NCI-H1105 (cell line): ENCODE measurements at places on chromosomes 1 and 21.

- no peak for DNase-seq
These were observed 615.5 kb upstream of the ADAMTS5 start for GRCh38 chr21:27582246-27582947.

GRCh38 chr1:88327391-88328267, 356.4 kb upstream of the PKN2 start:
- no peak for DNase-seq

DNA sequence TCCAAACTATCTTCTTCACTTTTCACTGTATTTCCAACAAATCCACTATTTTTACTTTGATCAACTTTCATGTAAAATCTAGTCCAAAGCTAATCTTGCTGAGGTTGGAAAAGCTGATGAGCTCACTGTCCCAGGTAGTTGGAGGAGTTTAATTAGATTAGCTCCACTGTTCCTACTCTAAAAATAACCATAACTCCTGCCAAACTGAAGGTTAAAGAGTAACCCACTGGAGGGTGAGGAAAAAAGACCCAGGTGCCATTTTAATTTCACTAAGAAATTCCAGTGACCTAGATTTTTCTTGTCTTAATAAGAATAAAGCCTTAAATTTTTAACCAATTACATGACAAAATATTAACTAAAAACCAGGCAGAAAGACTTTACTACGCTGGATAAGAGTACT, 15.3 kb downstream of the DCAF8 start:
- no peak for DNase-seq

DNA sequence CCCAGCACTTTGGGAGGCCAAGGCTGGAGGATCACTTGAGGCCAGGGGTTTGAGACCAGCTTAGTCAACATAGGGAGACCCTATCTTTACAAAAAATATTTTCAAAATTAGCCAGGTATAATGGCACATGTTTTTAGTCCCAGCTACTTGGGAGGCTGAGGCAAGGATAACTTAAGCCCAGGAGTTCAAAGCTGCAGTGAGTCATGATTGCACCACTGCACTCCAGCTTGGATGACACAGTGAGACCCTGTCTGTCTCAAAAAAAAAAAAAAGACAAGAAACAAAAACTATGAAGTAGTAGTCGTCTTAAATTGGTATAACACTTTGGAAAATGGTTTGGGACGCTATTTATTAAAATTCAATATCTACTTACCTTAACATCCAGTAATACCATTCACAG, 7.7 kb downstream of the AIM2 start:
- DNase-seq = no peak

- DNase-seq = no peak
These were observed at the start of gene TEDDM1 for GRCh38 chr1:182400567-182400966. Gene TEDDM1, minus strand, starts transcription at chr1:182400667. Its CDS starts 182 bp downstream, at chr1:182400485.

- no peak for DNase-seq
These were observed 29.1 kb upstream of the CNN3 start for GRCh38 chr1:94955767-94956632.

- no peak for DNase-seq
These were observed 38.7 kb upstream of the CNTN2 start for GRCh38 chr1:205004351-205004750.

DNA sequence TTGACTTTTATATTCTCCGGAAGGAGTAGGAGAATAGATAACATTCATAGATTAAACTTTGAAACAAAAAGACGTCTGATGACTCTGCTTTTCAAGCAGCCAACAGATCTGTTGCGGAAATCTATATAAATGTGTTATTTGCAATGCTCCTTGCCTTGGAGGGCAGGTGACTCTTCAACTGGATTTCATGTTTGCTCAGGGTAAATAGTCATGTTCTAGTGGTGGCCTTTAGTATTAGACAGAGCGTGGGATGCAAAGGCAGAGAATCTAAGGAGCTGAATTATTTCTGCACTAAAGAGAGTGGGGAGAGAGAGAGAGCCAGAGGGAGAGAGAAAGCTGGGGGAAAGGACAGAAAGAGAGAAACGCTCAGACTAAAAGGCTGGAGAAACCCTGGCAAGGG, 454.3 kb downstream of the AJAP1 start:
- DNase-seq = no peak

- no peak for DNase-seq
These were observed 34.2 kb downstream of the LMO4 start for GRCh38 chr1:87362834-87363426.

- DNase-seq = no peak
These were observed 8.0 kb downstream of the PLXNA2 start for GRCh38 chr1:208235982-208236761.

DNA sequence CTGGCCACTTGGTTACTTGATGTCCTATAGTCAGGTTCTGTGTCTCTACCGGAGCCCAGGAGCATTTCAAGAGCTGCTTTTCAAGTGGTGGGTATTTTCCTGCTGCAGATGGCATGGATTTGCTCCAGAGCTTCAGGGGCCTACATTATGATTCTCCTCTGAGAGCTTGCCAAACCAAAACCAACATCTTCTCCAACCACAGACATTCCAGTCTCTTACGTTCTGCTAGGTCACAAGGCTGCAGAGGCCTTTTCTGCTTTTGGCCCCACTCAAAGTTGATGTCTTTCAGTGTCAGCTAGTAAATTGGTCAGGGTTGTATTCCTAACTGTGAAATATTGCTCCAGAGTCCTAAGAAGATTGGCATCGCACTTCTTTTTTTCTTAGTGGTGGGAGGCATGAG, 14.7 kb upstream of the AQP10 start:
- no peak for DNase-seq

GRCh38 chr1:232748910-232749368, 56.3 kb upstream of the MAP10 start:
- no peak for DNase-seq

DNA sequence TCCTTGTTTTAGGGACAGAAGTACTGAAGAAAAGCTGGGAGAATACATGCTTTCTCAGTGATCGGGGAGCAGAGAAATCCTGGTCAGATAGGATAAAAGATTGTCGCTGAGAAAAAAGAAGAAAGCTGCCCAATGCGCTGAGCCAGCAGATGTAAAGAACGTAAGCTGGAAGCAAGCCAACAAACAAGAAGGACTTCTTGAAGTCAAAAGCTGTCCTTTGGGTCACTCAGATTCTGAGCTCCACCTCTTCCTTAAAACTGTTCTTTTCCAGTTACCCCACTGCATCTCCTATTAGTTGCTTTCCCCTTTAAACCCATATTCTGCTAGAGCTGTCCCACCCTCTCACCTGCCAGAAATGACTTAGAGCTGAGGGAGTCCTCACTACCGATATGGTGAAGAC, 64.8 kb downstream of the GPR137B start:
- no peak for DNase-seq

- DNase-seq = peak; percentile 46
These were observed 10.9 kb upstream of the SESN2 start for GRCh38 chr1:28248273-28249012.

- no peak for DNase-seq
These were observed 56.9 kb downstream of the MIER1 start for GRCh38 chr1:66981679-66982078.

DNA sequence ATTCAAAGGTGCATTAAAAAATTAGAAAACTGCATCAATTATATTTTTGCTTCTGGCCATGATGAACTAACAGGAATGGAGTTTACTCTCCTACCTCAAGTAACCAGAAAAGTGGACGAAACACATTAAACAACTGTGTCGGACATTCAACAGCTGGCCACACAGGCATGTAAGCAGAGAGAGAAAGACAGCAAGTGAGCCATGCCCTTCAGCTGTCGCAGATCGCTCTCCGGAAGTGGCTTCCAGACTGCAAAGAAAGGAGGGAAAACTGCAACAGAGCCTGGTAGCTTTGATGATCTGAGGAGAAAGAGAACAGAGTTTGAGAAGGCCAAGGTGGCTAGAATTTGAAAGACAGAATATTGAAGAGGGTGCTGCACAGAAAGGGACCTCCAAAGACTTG, 557.2 kb downstream of the MATN1 start:
- no peak for DNase-seq

DNA sequence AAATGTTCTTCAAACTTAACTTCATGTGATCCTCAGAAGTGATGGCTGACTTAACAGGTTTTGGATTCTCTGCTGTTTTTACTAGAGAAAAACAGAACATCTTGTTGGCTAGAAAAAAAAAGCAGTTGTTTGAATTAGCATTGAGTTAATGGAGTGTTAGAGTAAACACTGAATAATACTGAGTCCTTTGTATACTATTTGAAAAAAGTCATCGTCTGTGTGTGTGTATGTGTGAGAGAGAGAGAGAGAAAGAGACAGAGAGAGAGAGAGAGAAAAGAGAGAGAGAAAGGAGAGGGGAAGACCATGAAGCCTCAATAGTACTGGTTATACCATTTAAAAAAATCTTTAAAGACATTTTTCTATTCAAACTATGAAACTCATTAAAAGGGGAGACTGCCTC, 10.4 kb downstream of the ZNF697 start:
- DNase-seq = no peak
